Activated CD8-positive, alpha-beta memory T cell treated with anti-CD3 and anti-CD28 coated beads for 4 hours (primary cell): ENCODE measurements at places on chromosomes 16 and 17.

DNA sequence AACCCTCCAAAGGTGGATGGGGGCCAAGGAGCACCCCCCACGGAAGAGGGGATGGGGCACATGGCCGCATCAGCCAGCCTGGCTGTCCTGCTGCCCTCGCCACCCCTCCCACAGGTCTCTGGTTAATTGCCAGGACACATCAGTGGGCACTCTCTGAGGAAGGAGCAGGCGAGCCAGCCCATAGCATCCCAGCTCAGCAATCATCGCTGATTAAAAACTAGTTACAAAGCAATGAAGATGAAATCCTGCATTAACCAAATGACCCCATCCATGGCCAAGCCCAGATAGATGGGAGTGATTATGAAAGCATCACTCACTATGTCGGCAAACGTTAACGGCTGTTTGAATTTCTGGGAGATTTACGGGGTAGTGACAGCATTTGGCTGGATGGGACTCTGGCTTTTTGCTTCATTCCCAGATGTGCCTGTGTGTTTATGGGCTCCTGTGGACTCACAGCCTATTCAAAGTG lies 45.3 kb downstream of the CCDC182 start:
- no peak for DNase-seq

- no peak for DNase-seq
Measured at GRCh38 chr17:48540213-48540612, 4.7 kb downstream of the HOXB2 start.

- DNase-seq: no peak
Measured at GRCh38 chr17:27525836-27526603, 69.8 kb downstream of the KSR1 start.

DNA sequence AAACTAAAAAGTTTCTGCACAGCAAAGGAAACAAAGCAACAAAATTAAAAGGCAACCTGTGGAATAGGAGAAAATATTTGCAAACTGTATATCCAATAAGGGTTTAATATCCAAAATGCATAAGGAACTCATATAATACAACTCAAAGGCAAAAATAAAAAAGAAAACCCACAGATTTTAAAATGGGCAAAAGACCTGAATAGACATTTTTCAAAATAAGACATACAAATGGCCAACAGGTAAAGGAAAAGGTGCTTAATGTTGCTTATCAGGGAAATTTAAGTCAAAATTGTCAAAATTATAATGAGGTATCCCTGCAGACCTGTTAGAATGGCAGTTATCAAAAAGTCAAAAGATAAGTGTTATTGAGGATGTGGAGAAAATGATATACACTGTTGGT lies 133.5 kb upstream of the CACNG5 start:
- DNase-seq: no peak

GRCh38 chr16:30782486-30783279 lies 4.3 kb downstream of the ZNF629 start:
- no peak for DNase-seq

DNA sequence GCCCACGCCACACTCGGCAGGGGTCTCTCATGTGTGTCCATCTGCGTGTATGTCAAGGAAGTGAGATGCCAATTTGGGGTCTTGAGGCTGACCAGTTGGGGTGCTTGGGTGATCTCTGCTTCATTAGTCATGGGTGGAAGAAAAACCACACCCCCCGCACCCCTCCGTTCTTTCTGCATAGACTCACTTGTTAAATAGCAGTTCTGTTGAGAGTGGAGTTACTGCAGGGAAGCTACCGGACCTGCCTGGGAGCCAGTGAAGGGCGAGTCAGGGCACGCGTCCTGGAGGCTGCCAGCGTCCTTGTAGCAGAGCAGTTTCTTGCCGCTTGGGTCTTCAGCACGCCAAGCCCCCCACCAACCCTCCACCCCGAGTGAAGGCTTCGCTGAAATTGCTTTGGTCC lies 8.5 kb downstream of the SNN start:
- no peak for DNase-seq

DNA sequence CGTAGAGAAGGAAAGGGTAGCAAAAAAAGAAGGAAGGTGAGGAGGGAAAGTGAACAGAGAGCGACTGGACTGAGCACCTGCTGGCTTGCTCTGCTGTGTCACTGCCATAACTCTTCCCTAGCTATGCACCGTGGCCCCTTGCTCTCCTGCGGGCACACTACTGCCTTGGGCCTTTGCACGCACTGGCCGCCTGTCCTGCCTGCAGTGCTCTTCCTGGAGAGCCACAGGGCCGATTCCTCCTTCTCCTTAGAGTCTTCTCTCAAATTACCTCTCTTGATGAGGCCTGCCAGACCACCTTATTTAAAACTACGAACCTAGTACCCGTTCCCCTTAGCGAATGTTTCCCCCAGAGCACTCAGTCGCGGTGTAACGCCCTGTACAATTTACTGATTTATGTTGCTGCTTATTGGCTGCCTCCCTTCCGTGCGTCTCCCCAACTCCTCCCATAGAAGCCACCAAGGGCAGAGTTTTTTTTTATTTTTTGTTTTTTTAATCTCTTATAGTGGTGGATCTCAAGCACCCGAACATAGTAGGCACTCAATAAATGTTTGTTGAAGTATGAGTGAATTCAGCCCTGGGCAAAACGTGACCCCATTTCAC lies 70.3 kb downstream of the RAI1 start:
- DNase-seq: no peak

- no peak for DNase-seq
Measured at GRCh38 chr16:49529411-49530045, 155.9 kb downstream of the C16orf78 start.

DNA sequence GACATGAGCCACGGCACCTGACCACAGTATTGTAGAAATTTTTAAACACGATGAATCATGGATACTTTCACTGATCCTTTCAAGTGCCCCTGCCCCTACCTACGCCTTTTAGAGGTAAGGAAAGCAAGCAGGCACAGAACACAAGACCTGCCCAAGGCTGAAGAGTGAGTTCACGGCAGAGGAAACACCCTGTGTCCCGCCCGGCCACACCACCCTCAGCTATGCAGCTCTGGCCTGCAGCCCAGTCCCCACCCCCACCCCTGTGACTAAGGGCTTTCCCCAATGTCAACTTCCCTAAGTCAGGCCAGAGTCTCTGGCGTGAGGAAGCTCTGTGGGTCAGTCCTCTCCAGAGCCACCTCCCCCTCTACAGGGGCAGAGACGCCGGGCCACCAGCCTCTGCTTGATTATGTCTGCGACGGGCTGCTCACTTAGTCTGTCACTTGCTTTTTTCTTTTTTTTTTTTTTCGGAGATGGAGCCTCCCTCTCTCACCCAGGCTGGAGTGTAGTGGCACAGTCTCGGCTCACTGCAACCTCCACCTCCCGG lies 8.4 kb downstream of the SLC16A5 start:
- DNase-seq: no peak

DNA sequence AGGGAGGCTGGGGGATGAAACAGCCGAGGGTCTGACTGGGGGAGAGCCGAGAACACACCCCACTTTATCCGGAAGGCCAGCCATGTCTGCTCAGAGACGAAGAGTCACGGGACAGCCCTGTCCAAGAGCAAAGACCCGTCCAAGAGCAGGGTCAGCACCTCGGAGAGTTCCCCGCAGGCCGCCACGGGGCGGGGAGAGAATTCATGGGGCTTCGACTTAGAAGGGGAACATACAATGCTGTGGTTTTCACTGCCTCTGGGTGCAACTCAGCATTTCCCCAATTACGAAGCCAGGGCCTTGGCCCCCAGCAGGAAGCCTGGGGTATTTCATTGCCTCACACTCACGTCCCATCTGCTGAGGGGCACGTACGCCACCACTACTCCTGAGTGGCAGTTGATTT lies 59.3 kb downstream of the JPH3 start:
- no peak for DNase-seq

DNA sequence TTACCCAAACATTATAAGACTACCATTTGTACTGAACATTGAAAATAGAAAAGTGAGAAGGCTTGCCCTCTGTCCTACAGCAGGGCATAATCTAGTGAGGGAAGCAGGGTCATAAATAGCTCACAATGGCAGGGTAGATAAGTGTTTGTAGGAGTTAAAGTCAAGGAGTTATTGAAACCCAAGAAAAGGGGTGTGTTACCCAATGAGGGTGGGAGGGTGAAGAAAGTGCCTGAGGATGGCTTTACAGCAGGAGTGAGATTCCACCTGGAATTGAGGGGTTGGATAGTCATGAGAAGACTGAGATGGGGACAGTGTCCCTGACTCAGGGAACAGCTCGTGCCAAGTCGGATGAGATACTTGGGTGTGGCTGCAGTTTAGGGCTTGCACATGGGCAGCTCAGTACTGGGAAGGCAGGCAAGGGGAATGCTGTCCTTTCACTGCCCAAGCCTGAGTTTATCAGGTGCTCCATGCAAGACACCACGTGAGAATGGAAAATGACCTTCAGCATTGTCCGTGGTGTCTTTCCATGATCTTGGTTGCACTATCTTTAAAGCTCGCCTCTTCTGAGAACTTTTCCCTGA lies 393.2 kb upstream of the MAF start:
- DNase-seq: no peak

- DNase-seq: no peak
Measured at GRCh38 chr16:51524555-51525373, 373.7 kb upstream of the SALL1 start.

- no peak for DNase-seq
Measured at GRCh38 chr17:76911299-76912017, 43.3 kb downstream of the MGAT5B start.

DNA sequence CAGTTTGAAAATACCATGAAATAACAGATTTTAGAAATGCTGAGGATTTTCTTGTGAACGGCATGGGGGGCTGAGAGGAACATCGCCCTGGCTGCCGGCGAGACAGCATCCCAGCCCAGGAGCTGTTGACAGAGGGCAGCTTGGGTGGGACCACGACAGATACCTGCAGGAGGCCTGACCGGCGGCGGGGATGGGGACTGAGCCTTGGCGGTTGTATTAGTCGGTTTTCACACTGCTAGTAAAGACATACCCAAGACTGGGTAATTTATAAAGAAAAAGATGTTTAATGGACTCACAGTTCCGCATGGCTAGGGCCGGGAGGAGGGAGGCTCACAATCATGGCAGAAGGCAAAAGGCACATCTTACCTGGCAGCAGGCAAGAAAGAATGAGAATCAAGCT lies 82.3 kb upstream of the DNAH17 start:
- no peak for DNase-seq

DNA sequence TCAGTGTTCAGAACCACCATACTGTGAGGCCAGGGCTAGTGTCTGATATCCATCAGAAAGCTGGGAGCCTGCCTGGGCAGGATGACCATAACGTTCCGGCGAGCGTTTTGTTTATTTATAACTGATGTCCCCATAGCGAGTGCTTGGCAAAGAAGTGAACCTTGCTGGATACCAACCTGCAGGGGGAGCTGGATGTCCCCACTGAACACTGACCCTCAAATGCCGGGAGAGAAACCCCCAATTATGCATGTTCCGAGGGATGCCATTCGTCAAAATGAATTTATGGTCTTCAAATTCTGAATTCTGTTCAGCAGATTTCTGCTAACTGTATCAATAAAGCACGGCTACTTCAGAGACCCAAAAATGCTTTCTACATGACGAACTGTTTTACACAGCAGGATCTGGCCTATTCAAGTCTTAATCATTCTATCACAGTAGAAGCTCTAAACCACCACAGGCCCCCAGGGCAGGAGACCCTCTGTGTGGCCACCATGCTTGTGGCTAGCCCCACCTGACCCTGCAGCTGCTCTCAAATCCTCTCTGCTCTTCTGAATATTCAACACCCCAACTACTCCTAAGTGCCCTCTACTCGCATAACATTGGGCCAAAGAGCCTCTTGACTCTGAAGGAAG lies 15.2 kb downstream of the MED24 start:
- no peak for DNase-seq

DNA sequence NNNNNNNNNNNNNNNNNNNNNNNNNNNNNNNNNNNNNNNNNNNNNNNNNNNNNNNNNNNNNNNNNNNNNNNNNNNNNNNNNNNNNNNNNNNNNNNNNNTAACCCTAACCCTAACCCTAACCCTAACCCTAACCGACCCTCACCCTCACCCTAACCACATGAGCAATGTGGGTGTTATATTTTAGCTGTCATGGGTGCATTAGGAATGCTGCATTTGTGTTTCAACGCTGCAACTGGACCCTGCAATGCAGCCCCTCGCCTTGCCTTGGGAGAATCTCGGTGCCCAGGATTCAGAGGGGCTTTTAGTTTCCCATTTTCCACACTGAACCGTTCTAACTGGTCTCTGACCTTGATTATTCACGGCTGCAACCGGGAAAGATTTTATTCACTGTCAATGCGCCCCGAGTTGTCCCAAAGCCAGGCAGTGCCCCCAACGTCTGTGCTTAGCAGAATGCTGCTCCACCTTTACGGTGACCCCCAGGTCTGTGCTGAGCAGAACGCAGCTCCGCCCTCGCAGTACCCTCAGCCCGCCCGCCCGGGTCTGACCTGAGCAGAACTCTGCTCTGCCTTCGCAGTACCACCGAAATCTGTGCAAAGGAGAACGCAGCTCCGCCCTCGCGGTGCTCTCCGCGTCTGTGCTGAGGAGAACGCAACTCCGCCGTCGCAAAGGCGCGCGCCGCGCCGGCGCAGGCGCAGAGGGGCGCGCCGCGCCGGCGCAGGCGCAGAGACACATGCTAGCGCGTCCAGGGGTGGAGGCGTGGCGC lies 43.3 kb downstream of the POLR3K start:
- DNase-seq: no peak

DNA sequence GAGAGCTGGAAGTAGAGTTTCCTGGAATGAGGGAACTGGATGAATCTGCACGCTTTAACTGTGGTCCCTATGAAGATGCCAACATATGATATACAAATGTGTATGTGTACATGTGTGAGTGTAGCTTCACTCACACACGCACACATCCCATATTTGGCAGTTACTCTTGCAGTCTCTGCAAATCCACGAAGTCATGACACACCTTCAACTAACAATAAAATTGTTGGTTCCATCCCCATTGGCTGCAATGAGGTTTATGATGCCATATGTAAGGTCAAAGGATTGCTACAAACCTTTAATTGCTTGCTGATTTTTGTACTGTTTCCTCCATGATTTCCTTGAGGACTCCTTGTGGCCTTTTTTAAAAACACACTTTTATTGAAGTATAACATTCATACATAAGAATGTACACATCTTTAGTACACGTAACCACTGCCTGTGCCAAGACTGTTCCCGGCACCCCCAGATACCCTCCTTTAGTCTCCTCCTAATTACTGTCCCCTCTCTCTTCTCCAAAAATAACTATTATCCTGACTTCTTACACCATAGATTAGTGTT lies 22.0 kb downstream of the MYO1D start:
- DNase-seq: no peak

GRCh38 chr16:75256059-75256571 lies 4.7 kb upstream of the BCAR1 start:
- DNase-seq: no peak

- DNase-seq: no peak
Measured at GRCh38 chr17:9273428-9274391, 252.4 kb downstream of the NTN1 start.

DNA sequence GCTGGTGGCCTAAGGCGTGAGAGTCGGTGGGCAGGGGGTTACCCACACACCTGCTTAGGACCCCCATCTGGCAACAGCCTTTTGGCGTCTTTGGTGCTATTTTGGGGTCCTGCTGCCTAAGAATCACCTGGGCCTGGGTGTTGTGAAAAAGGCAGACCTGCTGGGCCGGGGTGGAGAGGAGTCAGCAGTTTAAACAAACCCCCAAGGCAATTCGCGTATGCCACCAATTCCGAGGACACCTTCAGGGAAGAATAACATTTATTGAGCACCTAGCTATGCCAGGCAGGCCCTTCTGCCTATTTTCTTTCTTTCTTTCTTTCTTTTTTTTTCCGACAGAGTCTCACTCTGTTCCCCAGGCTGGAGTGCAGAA lies 53.9 kb upstream of the TOB1 start:
- no peak for DNase-seq
